ENCODE measurements at places on chromosomes 1 and 21.

- H3K36me3 ChIP-seq, result no peaks in the 10 kb centered on the region
- DNase-seq, result no peak
- no peak overlapping the region for H3K27ac ChIP-seq
- no peaks in the 10 kb centered on the region for H3K27me3 ChIP-seq
- H3K4me1 ChIP-seq, result no peaks in the 10 kb centered on the region
Observed at GRCh38 chr1:3126756-3127678, 58.0 kb downstream of the PRDM16 start.

DNA sequence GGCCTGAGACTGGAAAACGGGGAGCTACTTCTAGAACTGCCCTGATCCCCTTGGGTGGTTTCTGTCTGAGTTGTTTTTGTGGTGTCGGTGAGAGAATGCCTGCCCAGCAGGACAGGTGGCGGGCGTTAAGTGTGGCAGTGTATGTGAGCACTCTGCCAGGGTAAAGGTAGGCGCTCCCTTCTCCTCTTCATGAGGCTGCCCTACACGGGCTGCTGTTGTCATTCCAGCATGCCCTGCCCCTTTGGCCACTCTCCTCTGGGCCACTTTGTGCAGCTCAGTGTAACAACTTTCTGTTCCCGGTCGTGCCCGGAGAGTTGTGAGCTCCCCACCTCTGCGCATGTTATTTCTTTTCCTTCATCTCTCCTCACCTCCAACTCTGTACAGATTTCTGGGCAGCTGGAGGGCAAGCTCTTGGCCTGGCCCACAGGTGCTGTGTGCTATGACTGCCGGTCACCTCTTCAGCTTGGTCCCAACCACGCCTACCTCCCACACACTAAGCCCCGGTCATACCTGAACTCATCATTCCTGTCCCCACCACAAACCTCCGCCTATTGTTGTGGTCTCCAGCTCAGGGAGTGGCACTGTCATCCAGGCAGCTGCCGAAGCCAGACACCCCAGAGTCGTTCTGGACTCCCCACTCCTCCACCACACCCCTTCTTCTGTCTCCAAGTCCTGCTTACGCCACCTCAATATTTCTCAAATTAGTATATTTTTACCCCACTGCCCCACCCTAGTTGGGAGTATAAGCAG is 69.0 kb downstream of the GADD45A start:
- H3K4me3 ChIP-seq, result no peak overlapping the region
- H3K36me3 ChIP-seq, result no peaks in the 10 kb centered on the region
- peaks cover 12% of the 10 kb centered on the region for H3K4me1 ChIP-seq
- H3K27me3 ChIP-seq, result peaks cover 2% of the 10 kb centered on the region

GRCh38 chr1:218135371-218135770 is 149.7 kb upstream of the RRP15 start:
- no peaks in the 10 kb centered on the region for H3K36me3 ChIP-seq
- DNase-seq, result no peak
- H3K4me3 ChIP-seq, result no peak overlapping the region
- no peak overlapping the region for H3K27ac ChIP-seq

GRCh38 chr1:180497826-180498225 is 4.6 kb downstream of the ACBD6 start:
- H3K27me3 ChIP-seq, result no peaks in the 10 kb centered on the region
- peaks cover 17% of the 10 kb centered on the region for H3K4me1 ChIP-seq
- H3K36me3 ChIP-seq, result peaks cover 11% of the 10 kb centered on the region
- no peak for DNase-seq
- no peak overlapping the region for H3K27ac ChIP-seq

- no peak for DNase-seq
- H3K36me3 ChIP-seq, result peaks cover 31% of the 10 kb centered on the region
- H3K27me3 ChIP-seq, result no peaks in the 10 kb centered on the region
- no peak overlapping the region for H3K27ac ChIP-seq
- peaks cover 2% of the 10 kb centered on the region for H3K4me1 ChIP-seq
Observed at GRCh38 chr1:31272369-31272768, 24.2 kb downstream of the SNRNP40 start.

- no peaks in the 10 kb centered on the region for H3K27me3 ChIP-seq
- H3K27ac ChIP-seq, result no peak overlapping the region
- no peak for DNase-seq
- H3K36me3 ChIP-seq, result no peaks in the 10 kb centered on the region
- no peak overlapping the region for H3K4me3 ChIP-seq
- H3K4me1 ChIP-seq, result no peaks in the 10 kb centered on the region
Observed at GRCh38 chr1:164767752-164768402, 208.9 kb downstream of the PBX1 start.

GRCh38 chr1:109025694-109026093 is 16.2 kb downstream of the WDR47 start:
- no peaks in the 10 kb centered on the region for H3K36me3 ChIP-seq
- H3K27ac ChIP-seq, result no peak overlapping the region
- DNase-seq, result no peak
- H3K4me1 ChIP-seq, result peaks cover 5% of the 10 kb centered on the region
- H3K4me3 ChIP-seq, result no peak overlapping the region

GRCh38 chr1:20143318-20143717 is 4.2 kb downstream of the PLA2G2F start:
- H3K4me3 ChIP-seq, result no peak overlapping the region
- H3K36me3 ChIP-seq, result no peaks in the 10 kb centered on the region
- H3K27me3 ChIP-seq, result peaks cover 5% of the 10 kb centered on the region
- DNase-seq, result no peak

GRCh38 chr1:109392037-109392787 is 5.5 kb downstream of the SORT1 start:
- H3K4me3 ChIP-seq, result no peak overlapping the region
- no peak for DNase-seq
- H3K4me1 ChIP-seq, result peaks cover 35% of the 10 kb centered on the region
- peaks cover 3% of the 10 kb centered on the region for H3K36me3 ChIP-seq
- H3K27me3 ChIP-seq, result peaks cover 36% of the 10 kb centered on the region

DNA sequence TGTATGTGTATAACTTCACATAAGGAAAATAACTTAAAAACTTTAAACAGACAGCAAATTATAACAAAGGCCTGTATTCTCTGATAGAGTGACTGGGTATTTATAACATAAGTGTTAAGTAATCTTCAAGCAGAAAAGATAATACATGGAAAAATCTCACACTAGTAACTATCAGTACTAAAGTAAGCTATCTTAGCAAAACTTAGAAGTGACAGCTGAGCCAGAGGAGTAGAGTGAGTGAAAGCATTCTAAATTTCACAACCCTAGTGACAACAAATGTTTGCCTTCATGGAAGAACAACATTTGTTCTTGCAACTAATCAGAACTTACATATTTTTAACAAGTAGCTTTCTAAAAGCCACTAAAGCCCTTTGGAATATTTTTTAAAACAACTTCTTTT is 74.5 kb upstream of the B3GALT2 start:
- peaks cover 2% of the 10 kb centered on the region for H3K4me1 ChIP-seq

DNA sequence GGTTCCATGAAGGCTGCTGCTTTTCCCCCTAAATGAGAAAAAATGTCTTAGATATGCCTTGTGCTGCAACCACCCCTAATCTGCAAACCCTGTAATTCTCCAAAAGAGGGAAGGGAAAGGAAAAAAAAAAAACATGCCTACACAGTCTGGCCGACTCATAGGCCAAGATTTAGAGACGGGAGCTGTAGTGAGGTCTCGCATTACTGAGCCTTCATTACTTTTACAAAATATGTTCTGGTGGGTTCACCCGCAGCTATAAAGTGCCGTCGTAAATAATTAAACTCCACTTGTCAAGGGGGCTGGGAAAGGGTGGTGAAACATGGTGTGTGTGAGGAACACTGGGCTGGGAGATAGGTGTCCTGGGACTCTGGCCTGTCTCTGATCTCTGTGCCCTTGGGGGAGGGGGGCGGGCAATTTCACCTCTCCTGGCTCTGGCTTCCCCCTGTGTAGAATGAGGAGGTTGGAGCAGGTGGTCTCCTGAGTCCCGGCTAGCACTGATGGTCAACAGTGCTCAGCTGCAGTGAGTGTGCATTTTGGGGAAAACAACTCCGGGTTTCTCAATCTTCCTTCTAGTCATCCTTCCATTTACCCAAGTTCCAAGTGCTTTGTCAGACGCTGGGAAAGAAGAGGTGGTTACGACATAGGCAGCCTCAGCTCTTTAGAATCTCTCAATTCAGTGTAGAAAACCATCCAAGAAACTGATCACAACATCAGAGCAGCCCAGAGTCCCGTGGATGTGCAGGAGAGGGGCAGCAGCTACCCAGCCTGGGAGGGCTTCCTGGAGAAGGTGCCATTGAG is 82.3 kb downstream of the ACTL8 start:
- DNase-seq, result no peak
- H3K27me3 ChIP-seq, result peaks cover 2% of the 10 kb centered on the region
- no peaks in the 10 kb centered on the region for H3K4me1 ChIP-seq
- H3K27ac ChIP-seq, result no peak overlapping the region
- H3K4me3 ChIP-seq, result no peak overlapping the region
- no peaks in the 10 kb centered on the region for H3K36me3 ChIP-seq

All from activated naive CD8-positive, alpha-beta T cell treated with anti-CD3 and anti-CD28 coated beads, Interleukin-2, amount 10 ng/mL, durations not matched to agents 7 days and 5 days (primary cell).